Hindlimb muscle (tissue), 1 donor: ENCODE measurements at places on chromosomes 3 and 15.
A peak's percentile ranks its signal among the peaks of the same experiment; 100 is the strongest.

GRCh38 chr3:197028728-197029510 lies 698 bp downstream of the MELTF start:
- DNase-seq: peak; percentile 28

- DNase-seq: no peak
Observed at GRCh38 chr3:72032441-72033135, 247.6 kb upstream of the PROK2 start.

- DNase-seq: no peak
Observed at GRCh38 chr3:20254268-20255117, 68.5 kb upstream of the SGO1 start.

GRCh38 chr15:61226361-61227256 lies 2.5 kb downstream of the RORA start:
- no peak for DNase-seq

GRCh38 chr15:99486371-99487336 lies 79.1 kb upstream of the MEF2A start:
- DNase-seq: peak; percentile 64

- no peak for DNase-seq
Observed at GRCh38 chr3:53811143-53811927, 34.9 kb downstream of the CHDH start.

GRCh38 chr15:101445562-101446517 lies 43.7 kb downstream of the PCSK6 start:
- no peak for DNase-seq

DNA sequence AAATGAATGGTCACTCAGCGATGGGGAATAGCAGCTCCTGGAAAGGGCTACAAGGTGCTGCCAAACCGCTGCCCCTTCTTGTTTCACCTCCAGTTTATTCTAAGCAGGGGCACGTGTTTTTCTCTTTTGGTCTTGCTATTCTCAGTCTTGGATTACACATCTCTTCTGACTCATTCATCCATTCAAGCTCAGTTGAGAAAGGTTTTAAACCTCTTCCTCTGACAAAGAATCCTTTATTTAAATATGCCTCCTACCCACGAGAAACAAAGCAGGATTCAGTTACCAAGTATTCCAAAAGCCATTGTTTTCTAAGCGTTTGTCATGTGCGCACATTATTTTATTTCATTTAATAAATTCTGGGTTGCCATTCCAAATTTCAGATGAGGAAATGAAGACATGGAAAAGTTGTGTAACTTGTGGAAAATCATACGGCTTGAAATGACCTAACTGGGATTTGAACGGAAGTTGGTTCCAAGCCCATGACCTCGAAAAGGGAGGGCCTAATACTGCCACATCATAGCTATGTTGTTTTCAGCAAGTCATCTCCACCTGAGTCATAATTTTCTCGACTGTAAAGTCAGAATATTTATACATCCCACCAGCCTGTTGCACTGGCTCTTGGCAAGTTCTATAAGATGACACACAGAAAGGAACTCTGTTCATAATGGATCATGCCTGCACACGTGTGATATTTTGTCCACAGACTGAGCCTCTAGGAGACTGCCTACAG lies 292.0 kb upstream of the SLCO3A1 start:
- DNase-seq: peak; percentile 63

GRCh38 chr3:94171954-94172353 lies 109.1 kb downstream of the NSUN3 start:
- DNase-seq: no peak

- no peak for DNase-seq
Observed at GRCh38 chr3:37992271-37993066, 1.9 kb downstream of the VILL start.

- no peak for DNase-seq
Observed at GRCh38 chr3:12793701-12794100, 2.8 kb upstream of the CAND2 start.

DNA sequence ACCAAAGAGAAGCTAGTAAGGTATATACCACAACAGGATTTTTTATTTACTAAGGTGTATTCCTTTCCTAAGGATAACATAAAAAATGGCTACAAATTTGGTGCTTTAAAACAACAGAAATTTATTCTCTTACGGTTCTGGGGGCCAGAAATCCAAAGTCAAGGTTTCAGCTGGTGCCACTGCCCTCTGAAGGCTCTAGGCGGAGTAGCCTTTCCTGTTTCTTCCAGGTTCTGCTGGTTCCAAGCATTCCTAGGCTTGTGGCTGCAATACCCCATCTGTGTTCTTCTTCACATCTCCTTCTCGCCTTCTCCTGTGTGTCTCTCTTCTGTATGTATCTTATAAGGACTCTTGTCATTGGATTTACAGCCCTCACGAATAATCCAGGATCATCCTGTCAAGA lies 549.9 kb downstream of the GRM7 start:
- DNase-seq: no peak
